ENCODE measurements at places on chromosomes 2 and 18. TPM values are rescaled to one million over a fixed set of nuclear protein-coding genes. Genes with fewer than 3 reads are reported as not detected.

DNA sequence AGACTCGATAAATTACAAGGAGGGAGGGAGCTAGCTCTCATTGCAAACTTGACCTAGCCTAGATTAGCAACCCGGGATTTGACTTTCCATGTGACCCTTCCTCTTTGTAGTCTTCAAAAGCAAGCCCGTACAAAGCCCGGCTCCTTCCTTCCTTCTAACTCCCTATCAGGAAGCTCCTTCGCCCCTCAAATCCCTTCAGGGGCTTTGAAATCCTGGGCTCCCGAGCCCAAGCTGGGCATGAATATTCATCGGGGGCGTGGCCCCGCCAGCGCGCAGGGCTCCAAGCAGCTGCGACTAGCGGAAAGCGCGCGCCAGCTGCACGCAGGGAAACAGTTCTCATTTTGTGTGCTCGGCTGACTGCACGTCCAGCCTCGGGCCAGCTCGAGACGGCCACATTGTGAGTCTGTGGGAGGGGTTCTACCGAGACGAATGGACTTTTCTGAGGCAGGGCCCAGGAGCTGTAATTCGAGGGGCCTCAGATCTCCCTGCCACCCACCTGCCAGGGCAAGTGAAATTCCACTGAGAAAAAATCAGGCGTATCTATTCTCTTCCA is 84.0 kb upstream of the PELI1 start:
- peak; percentile 57 for DNase-seq

DNA sequence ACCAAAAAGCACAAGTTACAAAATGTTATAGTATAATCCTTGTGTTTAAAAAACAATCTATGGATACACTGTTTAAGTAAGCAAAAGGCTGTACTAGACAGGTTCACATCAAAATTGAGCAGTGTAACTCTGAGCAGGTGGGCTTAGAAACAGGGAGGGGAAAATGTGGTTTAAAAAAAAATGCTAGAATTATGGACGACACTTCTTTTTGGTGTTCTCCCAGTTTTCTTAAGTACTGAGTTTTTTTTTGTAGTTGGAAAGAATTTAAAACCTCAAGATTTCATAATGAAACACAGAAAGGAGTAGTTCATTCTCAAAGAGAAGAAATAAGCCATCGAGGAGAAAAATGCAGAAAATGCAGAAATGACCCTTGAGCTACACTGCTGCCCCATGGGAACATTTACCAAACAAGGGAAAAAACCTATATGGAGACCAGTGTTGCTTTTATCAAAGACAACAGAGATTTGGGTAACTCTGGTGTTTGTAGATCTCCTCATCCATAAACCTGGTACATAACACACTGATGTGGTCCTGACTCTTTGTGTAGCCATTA is 100.7 kb downstream of the MYO5B start:
- DNase-seq, result no peak

CENPA gene
- total RNA-seq, result not detected

GRCh38 chr2:88192613-88193012 is 22.5 kb downstream of the THNSL2 start:
- DNase-seq, result no peak

- DNase-seq, result peak; percentile 42
Measured at GRCh38 chr2:174697255-174697654, 67.0 kb downstream of the CHRNA1 start.

TUBA3E gene
- total RNA-seq, result not detected

GRCh38 chr2:188078534-188078933 is 213.1 kb upstream of the GULP1 start:
- DNase-seq, result no peak

DNA sequence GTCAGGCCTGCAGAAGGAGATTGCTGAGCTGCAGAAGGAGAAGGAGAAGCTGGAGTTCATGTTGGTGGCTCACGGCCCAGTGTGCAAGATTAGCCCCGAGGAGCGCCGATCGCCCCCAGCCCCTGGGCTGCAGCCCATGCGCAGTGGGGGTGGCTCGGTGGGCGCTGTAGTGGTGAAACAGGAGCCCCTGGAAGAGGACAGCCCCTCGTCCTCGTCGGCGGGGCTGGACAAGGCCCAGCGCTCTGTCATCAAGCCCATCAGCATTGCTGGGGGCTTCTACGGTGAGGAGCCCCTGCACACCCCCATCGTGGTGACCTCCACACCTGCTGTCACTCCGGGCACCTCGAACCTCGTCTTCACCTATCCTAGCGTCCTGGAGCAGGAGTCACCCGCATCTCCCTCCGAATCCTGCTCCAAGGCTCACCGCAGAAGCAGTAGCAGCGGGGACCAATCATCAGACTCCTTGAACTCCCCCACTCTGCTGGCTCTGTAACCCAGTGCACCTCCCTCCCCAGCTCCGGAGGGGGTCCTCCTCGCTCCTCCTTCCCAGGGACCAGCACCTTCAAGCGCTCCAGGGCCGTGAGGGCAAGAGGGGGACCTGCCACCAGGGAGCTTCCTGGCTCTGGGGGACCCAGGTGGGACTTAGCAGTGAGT is 19.4 kb downstream of the FOSL2 start:
- DNase-seq, result no peak

DNA sequence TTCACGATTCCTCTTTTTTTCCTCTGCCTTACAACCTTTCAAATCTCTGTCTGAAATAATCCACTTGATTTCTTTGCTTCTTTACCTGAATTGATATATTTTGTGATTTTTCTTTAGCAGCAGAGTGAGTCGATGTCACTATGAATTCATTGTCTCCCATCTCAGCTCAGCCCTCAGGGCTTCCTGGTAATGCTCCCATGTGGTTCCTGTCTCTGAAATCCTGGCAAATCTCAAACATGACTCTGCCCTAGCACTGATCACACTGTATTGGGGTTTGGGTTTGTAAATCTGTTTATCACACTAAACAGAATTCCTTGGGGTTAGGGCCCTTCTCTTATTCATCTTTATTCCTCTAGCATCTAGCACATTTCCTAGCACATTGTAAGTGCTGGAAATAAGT is 43.0 kb upstream of the MSTN start:
- no peak for DNase-seq

GRCh38 chr18:3816610-3817363 is 366.8 kb downstream of the TGIF1 start:
- no peak for DNase-seq

CDK15 gene
- not detected for total RNA-seq

- DNase-seq, result no peak
Measured at GRCh38 chr2:240898731-240899467, 2.9 kb upstream of the MAB21L4 start.

ADD2 gene
- total RNA-seq, result 9.7 TPM

DNA sequence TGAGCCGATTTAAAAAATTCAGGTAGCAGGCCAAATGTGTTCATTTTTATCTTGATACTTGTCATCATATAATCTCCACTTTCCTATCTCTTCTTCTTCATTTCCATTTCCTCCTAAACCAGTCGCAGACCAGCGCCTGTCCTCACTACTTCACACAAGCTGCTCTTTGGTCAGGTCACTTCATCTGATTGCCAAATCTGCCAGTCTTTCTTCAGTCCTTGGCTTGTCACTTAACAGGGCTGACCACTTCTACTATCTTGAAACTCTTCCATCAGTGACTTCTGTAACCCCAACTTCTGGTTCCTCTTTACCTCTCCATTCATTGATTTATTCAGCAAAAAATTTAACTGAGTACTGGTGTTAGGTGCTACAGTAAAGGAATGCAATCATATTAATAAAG is 18.0 kb upstream of the SPRED2 start:
- no peak for DNase-seq

ZNF385B gene
- not detected for total RNA-seq

DNA sequence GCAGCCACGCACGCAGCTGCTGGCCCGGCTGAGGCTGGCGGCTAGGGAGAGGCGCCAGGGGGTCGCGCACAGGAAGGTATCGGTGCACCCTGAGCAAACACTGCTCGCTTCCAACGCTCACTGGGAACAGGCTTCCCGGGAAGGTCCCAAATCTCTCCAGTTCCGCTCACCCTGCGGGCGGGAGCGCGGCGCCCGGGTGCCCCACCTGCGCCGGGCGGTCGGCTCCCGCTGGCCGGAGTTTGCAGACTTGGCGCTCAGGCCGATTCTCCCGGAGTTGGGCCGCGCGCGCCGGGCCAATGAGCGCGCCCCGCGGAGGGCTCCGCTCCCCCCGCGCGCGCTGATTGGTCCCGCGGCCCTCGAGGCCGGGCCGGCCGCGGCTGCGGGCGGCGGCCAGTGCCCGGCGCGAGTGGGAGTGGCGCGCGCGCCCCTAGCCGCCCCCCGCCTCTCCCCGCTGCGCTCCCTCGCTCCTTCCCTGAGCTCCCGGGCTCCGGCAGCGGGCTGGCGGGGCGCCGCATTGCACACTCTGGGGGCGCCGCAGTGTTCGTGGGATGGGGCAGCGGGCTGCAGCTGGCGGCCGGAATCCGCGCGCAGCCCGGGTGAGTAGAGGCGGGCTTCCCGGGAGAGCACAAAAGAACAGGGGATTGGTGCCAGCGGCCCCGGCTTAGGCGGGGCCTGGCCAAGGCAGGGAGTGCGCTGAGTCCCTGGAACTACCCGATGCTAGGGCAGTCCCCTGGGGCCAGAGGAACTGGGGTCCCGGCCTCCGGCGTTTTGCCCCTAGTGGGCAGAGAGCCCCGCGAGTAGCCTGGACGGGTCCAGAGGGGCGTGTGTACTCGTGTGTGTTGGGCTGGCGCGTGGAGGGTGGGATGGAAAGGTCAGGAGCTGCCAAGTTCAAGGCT is at the start of gene LYPD6:
TSS of gene LYPD6 (plus strand) at position 461 of the 896 bp plus-strand sequence. CDS start 107,122 bp downstream, outside the sequence.
- DNase-seq, result no peak

- no peak for DNase-seq
Measured at GRCh38 chr2:136013136-136013685, 27.8 kb upstream of the DARS1 start.

DNA sequence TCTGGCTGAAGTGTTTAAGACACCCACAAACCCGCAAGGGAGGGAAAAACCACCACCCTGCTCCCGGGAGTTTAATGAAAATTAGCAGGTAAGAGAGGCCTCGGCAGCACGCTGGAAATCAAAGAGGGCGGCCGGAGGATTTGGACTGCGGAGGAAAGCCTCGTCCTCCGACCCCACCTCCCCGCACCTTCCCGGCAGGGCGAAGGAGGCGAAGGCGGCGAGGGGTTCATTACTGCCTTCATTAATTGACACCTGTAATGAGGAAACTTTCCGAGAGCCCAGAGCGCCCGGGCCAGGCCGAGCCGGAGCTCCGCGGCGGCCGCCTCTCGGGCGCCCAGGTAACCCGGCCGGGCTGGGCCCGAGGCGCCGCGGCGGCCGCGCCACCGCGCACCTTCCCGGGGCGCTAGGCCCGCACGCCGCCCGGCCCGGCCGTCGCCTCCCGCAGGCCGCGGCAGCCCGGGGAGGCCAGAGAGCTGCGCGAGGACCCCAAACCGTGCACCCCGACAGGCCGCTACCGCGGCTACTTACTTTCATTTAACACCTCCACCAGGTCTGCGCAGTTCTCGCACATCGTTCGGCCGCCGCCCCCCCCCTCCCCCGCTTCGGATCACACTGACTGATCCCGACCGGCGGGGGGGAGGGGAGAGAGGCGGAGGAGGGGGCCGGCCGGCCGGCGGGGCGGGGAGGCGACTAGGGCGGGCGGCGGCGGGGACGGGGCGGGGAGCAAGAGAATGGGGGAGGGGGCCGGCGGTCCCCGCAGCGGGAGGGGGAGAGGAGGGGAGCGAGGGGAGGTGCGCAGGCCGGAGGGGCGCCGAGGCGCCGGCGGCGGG is 550 bp downstream of the USP34 start:
- peak; percentile 52 for DNase-seq

GRCh38 chr2:121033461-121033996 is 251.5 kb downstream of the TFCP2L1 start:
- DNase-seq, result no peak

- no peak for DNase-seq
Measured at GRCh38 chr2:215583881-215584280, 148.0 kb upstream of the FN1 start.

AMER3 gene
- total RNA-seq, result not detected

- no peak for DNase-seq
Measured at GRCh38 chr2:65541773-65542172, 109.4 kb upstream of the SPRED2 start.

DCAF17 gene
- total RNA-seq, result 40.3 TPM

CYBRD1 gene
- 0.49 TPM for total RNA-seq

GRCh38 chr2:95284886-95285541 is 10.8 kb downstream of the PROM2 start:
- DNase-seq, result no peak

NEB gene
- 0.31 TPM for total RNA-seq

ZAP70 gene
- 354 TPM for total RNA-seq

SCYGR7 gene
- not detected for total RNA-seq

IL36RN gene
- total RNA-seq, result not detected

DNA sequence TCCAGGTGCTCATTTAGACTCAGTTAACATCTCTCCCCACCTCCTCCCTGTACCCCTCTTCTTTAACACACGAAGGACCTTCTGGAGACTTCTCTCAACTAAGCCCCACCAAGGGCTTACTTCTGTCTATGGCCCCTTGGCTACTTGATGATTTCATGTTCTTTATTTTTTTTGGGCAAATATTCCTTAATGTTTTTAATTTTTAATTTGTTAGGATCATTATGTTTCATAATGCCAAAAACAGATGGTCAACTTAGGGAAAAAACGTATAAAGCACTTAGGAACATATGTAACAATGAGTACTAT is 25.9 kb downstream of the IL37 start:
- DNase-seq, result no peak

- DNase-seq, result no peak
Measured at GRCh38 chr2:198966269-198966668, 491.5 kb downstream of the SATB2 start.

TSPYL6 gene
- total RNA-seq, result not detected

TUBB8B gene
- total RNA-seq, result not detected

GRCh38 chr2:25420820-25421237 is 79.1 kb upstream of the DNMT3A start:
- DNase-seq, result no peak

WBP1 gene
- 53.6 TPM for total RNA-seq

- no peak for DNase-seq
Measured at GRCh38 chr2:100460904-100461530, 9.3 kb upstream of the NMS start.
